NCI-H460 (cell line): ENCODE measurements at places on chromosomes 16 and 17.

GRCh38 chr16:23357761-23358290, 55.7 kb downstream of the SCNN1B start:
- DNase-seq = no peak

DNA sequence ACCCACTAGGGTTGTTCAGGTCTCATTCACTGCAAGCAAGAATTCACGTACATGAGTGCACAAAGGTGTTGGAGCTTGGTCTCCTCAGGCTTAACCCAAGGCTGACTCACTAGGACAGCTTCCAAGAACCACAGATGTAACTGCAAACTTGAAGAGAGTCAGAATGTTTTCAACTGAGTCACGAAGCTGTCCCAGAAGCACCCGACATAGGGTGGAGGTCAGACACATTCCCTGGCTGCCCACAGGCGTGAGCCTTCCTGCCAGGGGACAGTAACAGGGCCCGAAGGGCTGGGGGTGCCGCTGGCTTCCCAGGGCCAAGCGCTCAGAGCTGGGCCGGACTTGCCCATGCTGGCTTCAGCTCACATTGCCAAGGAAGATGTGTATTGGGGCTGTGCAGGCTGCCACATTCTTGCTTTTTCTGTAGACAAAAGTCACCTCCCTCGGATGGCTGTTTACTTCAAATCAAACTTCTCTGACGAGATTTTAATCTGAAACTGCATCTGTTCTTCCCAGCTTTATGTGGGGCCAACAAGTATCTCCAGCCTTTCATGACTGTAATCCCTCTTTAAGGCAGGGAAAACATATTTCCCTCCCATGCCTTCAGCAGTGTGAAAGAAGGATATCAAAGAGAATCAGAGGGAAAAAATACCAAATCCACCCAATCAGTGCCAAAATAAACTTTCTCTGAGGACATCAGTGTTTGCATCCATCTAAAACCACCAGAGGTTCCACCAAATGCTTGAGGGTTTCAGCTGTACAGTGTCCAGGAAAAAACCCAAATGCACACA, 14.3 kb downstream of the CMTM3 start:
- no peak for DNase-seq

DNA sequence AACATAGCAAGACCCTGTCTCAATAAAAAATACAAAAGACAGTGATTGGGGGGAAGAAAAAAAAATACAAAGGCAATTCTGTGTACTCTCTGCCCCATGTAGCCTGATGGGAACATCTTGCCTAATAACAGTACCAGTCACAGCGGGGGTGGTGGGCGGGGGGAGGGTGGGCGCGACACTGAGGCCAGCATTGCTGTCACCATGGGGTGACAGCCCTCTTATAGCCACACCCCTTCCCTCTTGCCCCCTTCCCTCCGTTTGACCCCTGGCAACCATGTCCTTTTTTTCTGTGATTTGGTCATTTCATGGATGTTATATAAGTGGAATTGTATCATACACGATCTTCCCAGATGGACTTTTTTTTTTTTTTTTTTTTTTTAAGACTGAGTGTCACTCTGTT, 80.9 kb downstream of the DNAH17 start:
- no peak for DNase-seq

DNA sequence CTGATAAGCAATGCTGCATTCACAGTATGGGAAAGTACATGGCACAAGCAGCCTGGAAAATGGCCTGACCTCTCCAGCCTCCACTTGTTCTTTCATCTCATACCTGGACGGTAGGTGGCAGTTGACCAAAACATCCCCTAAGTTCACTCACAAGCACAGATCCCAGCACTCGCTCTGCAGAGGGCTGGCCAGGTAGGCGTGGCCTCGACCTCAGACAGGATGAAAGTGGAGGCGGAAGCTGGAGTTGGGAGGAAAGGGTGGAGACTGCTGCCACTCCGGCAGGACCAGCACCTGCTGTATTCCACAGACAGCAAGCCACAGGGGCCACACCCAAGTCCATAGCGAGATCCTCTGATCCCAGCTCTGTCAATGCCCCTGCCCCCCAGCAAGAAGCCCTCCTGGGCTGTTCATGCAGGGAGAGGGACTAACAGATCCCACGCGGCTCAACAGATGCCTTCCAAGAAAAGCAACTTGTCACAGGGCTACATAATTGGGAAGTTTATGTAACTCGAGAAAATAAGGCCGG, 31.3 kb downstream of the ZCCHC14 start:
- peak; percentile 69 for DNase-seq
